ENCODE measurements at places on chromosomes 2 and 18.

DNA sequence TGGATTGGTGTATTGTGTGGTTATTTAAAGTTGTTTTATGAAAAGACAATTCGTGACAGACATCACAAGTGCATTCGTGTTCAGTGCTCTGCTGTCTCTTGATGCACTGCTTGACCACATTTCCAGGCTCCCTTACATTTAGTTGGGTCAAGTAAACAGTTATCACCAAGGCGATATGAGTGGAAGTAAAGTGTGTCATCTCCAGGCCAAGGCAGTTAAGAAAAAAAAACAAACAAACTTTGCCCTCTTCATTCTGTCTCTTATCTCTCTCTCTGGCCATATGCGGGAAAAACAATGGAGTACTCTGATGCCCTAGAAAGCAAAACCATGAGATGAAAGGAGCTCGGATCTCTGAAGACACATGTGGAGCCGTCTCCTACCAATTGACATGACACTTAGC lies 131.1 kb downstream of the DSEL start:
- no peaks in the 10 kb centered on the region for H3K27me3 ChIP-seq
- DNase-seq, result no peak
- no peak overlapping the region for H3K4me3 ChIP-seq
- no peak overlapping the region for H3K27ac ChIP-seq
- H3K36me3 ChIP-seq, result no peaks in the 10 kb centered on the region

DNA sequence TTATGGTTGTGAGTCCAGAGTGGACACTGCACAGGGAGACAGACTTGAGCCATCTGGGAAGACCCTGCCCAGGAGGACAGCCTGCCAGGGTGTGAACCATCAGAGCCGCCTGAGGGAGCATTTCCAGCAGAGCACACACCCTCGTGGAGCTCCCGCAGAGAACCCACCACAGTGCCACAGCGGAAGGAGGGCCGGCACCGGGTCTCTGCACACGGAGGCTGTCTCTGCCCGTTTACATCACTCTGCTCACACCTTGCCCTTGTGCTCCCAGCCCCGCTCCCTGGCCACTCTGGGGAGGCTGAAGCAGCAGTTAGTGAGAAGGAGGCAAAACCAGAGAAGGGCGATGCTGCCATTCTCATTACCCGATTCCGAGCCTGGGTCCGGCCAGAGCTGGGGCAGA lies 161.9 kb downstream of the KLHL29 start:
- H3K4me1 ChIP-seq, result peaks cover 4% of the 10 kb centered on the region
- no peaks in the 10 kb centered on the region for H3K27me3 ChIP-seq
- no peak overlapping the region for H3K27ac ChIP-seq
- DNase-seq, result no peak

- H3K27me3 ChIP-seq, result no peaks in the 10 kb centered on the region
- peaks cover 6% of the 10 kb centered on the region for H3K4me1 ChIP-seq
- no peak overlapping the region for H3K4me3 ChIP-seq
Measured at GRCh38 chr2:216394881-216395280, 17.4 kb upstream of the SMARCAL1 start.

DNA sequence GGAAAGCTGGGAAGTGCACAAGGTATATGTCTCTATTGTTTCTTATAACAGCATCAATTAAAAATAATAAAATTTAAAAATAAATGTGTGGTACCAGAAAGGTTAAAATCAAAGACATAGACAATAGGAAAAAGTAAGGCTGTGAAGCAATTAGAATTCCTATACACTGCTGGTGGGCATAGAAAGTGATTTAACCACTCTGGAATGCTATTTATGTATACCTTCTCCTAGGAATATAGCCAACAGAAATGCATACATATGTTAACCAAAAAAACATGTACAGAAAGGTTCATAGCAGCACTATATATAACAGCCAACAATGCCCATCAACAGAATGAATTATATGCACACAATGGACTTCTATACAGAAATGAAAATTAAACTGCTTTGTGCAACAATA lies 43.0 kb downstream of the WDSUB1 start:
- no peaks in the 10 kb centered on the region for H3K4me1 ChIP-seq
- DNase-seq, result no peak
- H3K27ac ChIP-seq, result no peak overlapping the region
- no peak overlapping the region for H3K4me3 ChIP-seq

- H3K4me3 ChIP-seq, result no peak overlapping the region
- no peaks in the 10 kb centered on the region for H3K36me3 ChIP-seq
- DNase-seq, result no peak
- no peaks in the 10 kb centered on the region for H3K4me1 ChIP-seq
- no peak overlapping the region for H3K27ac ChIP-seq
Measured at GRCh38 chr18:78732273-78733210, 247.1 kb upstream of the SALL3 start.

GRCh38 chr2:115569547-115569946 lies 1127.1 kb downstream of the DPP10 start:
- no peaks in the 10 kb centered on the region for H3K36me3 ChIP-seq
- H3K4me3 ChIP-seq, result no peak overlapping the region
- H3K27ac ChIP-seq, result no peak overlapping the region
- DNase-seq, result no peak
- no peaks in the 10 kb centered on the region for H3K27me3 ChIP-seq

GRCh38 chr2:224957540-224958461 lies 84.5 kb downstream of the DOCK10 start:
- H3K27me3 ChIP-seq, result no peaks in the 10 kb centered on the region
- no peak overlapping the region for H3K4me3 ChIP-seq
- peak overlapping the region; percentile 56 for H3K27ac ChIP-seq
- DNase-seq, result no peak

DNA sequence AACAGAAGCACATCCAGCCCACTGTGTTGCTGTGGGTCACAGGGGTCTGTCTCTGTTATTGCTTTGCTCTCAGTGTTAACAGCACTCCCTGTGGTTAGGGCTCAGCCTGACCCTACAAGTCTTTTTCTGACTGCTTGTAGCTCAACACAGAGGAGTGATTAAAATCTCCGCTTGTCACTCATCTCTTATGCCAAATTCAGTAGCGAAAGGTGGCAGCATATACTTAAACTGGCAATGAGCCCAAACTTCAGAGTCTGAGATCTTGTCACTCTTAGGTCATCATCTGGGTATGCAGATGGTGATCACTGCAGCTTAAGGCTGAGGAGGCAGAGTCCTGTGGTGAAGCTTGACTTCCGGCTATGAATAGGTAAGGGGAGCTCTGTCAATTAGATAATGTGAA lies 63.3 kb upstream of the CSRNP3 start:
- H3K4me1 ChIP-seq, result no peaks in the 10 kb centered on the region
- no peaks in the 10 kb centered on the region for H3K27me3 ChIP-seq
- no peak for DNase-seq
- H3K27ac ChIP-seq, result no peak overlapping the region
- no peak overlapping the region for H3K4me3 ChIP-seq

DNA sequence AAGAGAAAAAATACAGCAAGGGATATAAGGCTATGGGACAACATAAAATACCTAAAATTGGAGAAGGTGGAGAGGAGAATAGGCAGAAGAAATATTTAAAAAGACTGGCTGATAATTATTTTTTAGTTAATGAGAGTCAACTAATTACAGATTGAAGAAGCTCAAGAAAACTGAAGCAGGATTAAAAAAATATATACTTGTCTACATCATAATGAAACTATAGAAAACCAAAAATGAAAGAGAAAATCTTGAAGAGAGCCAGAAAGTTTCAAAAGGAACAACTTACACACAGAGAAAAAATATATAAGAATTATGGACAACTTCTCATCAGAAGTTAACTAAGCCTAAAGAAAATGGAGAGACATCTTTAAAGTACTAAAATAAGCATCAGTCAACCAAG lies 62.9 kb upstream of the APCDD1 start:
- H3K27ac ChIP-seq, result no peak overlapping the region
- peaks cover 24% of the 10 kb centered on the region for H3K27me3 ChIP-seq
- DNase-seq, result no peak
- no peaks in the 10 kb centered on the region for H3K36me3 ChIP-seq

- peak overlapping the region; percentile 89 for H3K27ac ChIP-seq
- peak overlapping the region; percentile 26 for H3K4me3 ChIP-seq
- peak; percentile 86 for DNase-seq
- H3K36me3 ChIP-seq, result no peaks in the 10 kb centered on the region
- peaks cover 37% of the 10 kb centered on the region for H3K4me1 ChIP-seq
- H3K27me3 ChIP-seq, result peaks cover 10% of the 10 kb centered on the region
Measured at GRCh38 chr2:9656270-9656766, 25.5 kb upstream of the YWHAQ start.

GRCh38 chr2:69740502-69740951 lies 1.4 kb upstream of the ANXA4 start:
- H3K36me3 ChIP-seq, result no peaks in the 10 kb centered on the region
- H3K27ac ChIP-seq, result no peak overlapping the region
- H3K27me3 ChIP-seq, result no peaks in the 10 kb centered on the region
- H3K4me1 ChIP-seq, result peaks cover 11% of the 10 kb centered on the region
- peak overlapping the region; percentile 78 for H3K4me3 ChIP-seq
- DNase-seq, result no peak

DNA sequence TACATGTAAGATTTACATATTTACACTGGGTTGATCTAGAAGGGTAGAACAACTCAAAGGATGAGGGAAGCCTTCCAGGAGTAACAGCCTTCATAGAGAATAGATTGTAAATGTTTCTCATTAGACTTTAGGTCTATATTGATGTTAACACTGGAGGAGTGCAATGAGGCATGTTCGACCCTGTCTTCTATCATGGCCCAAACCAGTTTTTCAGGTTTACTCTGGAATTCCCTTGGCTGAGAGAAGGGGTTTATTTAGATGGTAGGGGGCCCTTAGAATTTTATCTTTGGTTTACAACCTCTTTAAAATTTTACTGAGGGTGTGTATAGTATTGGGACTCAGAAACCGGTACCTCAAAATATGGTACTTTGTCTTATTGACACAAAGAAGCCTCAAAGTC lies 634.9 kb upstream of the PIK3C3 start:
- H3K27me3 ChIP-seq, result no peaks in the 10 kb centered on the region
- H3K4me1 ChIP-seq, result no peaks in the 10 kb centered on the region
- DNase-seq, result no peak
- no peaks in the 10 kb centered on the region for H3K36me3 ChIP-seq
- no peak overlapping the region for H3K27ac ChIP-seq

DNA sequence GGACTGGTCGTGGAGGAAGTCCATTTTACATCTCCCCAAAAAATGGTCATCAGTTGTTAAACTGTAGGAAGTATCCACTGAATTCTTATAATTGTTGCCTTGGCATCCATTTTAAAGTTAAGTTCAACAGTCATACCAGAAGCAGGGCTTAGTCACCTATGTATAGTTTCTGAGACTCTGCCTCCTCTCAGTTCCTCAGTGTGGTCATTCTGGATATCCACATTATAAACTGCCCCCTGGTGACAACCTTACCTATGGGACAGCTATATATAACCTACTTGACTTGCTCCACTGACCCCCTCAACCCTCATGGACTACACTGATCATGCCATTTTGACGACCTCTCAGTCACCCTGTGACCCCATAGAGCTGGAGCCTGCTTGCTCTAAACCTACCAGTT lies 617.0 kb downstream of the LRP1B start:
- no peak overlapping the region for H3K27ac ChIP-seq
- DNase-seq, result no peak
- no peaks in the 10 kb centered on the region for H3K36me3 ChIP-seq
- no peaks in the 10 kb centered on the region for H3K27me3 ChIP-seq
- H3K4me3 ChIP-seq, result no peak overlapping the region

DNA sequence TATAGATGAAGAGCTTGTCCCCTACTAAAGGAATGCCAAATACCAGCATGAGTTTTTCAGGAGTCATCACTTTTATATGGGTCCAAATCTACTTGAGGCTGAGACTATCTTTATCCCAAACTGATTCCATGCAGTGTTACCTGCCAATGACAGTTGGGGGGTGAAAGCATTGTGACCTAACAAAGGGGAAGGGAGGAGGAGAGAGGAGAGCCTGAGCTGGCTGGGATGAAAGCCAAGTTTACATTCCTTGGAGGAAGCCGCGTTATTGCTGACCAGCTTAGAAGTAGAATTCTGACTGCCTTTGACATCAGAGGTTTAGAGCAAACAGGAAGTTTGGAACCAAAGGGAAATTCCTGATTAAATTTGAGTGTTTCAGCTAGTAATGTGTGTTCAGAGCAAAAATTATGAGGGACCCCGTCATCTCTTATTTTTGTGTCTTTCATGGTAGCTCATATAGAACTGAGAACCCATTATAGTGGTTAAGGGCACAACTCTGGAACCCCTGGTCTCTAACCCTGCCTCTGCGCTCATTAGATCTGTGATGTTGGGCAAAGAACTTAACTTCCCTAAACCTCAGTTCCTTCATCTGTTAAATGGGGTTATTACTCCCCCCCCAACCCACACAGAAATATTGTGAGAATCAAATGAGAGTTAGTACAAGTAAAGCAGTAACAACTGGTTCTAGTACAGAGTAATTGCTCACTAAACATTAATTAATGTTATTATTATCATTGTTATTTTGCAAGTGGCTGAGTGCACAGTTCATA lies 199.3 kb upstream of the EPAS1 start:
- no peak overlapping the region for H3K4me3 ChIP-seq
- no peak for DNase-seq
- no peak overlapping the region for H3K27ac ChIP-seq

DNA sequence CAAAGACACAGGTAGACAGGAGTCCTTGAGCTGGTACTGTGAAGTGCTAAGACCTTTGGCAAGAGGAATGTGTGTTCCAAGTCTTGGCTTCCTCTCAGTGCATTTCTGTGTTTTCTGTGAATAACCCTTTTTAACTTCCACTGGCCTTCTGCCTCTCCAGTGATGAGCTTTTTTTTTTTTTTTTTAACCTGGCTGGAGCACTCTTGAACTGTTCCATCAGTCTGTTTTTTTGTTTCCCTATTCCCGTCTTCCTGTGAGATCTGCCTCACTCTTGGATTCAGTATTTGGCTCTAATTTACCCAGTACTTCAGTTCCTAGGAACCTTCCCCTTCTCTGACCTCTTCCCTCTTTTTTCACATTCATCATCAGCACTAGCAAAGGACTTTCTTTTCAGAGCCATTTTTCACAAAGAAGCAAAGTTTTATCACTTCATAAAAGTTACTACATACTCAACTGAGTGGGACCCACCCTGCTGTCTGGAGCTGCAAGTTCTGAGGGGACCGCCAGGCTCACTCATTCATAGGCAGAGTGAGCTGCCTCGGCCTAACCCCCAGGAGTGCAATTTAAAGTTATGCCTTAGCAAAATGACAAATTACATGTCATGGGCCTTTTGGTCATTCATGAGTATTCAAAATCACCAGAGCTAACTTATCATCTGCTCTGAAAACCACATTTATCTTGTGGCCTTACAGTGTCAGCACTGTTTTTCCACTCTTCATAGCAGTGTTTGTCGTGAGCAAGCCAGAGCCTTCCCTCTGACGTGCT lies 126.9 kb upstream of the DAPL1 start:
- no peak overlapping the region for H3K4me3 ChIP-seq
- H3K36me3 ChIP-seq, result peaks cover 20% of the 10 kb centered on the region
- H3K4me1 ChIP-seq, result no peaks in the 10 kb centered on the region
- H3K27me3 ChIP-seq, result no peaks in the 10 kb centered on the region

All from activated CD4-positive, alpha-beta T cell treated with anti-CD3 and anti-CD28 coated beads for 36 hours (primary cell).